ENCODE measurements at places on chromosomes 4 and X. TPM values are rescaled to one million over a fixed set of nuclear protein-coding genes. Genes with fewer than 3 reads are reported as not detected.

Gene ARMCX4
- 1.6 TPM for total RNA-seq

Gene ETDB
- total RNA-seq: not detected

Gene GSX2
- not detected for total RNA-seq

DNA sequence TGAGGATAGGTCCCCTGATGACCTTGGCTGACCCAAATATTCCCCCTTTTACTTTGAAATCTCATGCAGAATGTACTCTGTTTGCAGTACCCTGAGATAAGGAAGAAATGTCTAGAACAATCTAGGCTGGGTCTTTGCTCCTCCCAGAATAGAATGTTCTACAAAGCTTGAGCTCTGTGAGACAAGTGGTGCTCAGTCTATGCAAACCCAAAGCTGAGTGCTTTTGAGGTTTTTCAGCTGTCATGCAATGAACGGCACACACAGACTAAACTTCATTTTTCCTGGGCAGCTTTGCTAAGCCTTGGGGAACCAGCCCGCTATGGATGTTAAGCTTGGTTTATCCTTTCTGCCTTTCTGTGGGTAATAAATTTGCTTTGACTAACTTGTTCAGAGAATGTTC, 513.6 kb downstream of the FAT4 start:
- DNase-seq: no peak

DNA sequence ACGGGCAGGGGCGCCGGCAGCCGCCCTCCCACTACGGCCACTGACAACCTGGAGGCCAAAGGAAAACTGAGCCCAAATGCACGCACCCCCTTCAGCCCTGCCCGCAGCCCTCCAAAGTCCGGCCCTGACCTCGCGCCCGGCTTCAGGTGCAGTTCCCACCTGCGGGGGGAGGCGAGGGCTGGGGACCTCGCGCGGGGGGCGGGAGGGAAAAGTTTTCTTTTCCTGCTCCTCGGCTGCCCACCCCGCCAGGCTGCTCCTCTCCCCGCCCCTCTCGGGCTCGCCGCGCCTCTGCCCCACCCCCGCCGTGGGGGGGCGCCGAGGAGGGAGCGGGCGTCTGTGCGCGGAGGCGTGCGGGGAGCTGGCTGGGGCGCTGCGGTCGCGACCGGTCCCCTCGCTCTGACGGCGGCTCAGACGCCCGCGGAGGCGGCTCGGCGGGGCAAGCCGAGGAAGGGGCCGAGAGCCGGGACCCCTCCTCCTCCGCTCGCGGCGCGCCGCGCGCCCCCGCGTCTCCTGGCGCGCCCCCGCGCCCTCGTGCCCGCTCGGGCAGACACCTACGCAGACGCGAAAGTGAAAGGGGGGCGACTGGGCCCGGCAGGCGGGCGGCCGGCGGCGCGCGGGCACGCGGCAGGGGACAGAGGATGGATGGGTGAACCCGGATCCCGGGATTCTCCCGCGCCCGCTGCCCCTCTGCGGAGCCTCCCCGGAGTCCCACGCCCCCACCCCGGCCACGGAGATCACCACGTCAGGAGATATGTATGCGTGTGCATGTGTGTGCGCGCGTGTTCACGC, 3.1 kb upstream of the NR3C2 start:
- DNase-seq: no peak

DNA sequence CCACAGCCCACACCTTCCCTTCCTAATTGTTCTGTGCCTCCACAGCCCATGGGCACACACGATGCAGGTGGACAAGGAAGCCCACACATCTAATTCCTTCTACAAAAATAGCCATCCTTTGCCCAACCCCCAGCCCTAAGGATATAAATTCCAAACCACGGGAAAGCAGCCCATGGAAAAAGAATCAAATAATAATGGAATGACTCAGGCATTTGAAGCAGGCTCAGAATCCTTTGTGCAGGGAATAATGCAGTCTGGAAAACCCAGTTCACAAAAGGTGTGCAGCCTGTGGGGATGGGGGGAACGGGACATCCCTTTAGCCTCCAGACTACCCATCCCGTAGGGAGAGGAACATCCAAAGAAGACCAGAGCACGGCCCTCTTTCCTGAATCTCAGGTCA, 342.3 kb upstream of the GALNT7 start:
- DNase-seq: no peak

- DNase-seq: no peak
Observed at GRCh38 chrX:155169881-155170280, 46.4 kb upstream of the VBP1 start.

Data from epithelial cell of proximal tubule (primary cell).